NCI-H1436 treated with DMSO at 0.1 percent for 48 hours (cell line): ENCODE measurements at places on chromosomes 16 and 17.

- no peak for DNase-seq
Measured at GRCh38 chr16:88661468-88661867, 1.4 kb downstream of the MVD start.

DNA sequence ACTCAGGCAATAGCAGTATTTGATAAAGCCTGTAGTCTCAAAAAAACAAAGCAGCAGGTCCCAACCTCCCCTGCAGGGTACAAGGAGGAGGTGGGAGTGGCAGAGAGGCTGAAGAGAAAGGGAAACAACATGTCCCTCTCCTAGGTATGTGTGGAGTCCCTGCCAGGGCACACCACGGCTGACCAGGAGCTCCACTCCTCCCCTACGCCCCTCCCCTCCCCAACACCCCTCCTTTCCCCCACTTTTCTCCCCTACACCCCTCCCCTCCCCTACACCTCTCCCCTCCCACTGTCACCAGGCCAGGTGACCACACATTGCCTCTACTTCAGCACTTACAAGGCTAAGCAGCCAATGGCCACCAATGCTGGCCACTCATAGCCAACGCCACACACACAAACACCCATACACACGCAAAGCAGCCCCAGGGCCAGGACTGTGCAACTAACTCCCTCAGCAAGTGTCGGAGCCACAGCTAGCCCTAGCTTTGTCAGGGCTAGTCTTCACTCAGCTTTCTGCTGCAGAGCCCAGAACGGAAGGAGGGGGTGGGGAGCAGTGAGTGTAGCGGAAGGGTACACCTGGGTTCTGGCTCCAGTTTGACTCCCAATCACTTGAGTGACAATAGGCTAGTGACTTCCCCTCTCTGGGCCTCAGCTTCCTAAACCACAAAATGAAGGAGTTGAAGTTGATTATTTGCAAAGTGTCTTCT is 8.2 kb downstream of the CAVIN1 start:
- no peak for DNase-seq

- DNase-seq, result no peak
Measured at GRCh38 chr17:20264996-20265395, 202.3 kb downstream of the LGALS9B start.

DNA sequence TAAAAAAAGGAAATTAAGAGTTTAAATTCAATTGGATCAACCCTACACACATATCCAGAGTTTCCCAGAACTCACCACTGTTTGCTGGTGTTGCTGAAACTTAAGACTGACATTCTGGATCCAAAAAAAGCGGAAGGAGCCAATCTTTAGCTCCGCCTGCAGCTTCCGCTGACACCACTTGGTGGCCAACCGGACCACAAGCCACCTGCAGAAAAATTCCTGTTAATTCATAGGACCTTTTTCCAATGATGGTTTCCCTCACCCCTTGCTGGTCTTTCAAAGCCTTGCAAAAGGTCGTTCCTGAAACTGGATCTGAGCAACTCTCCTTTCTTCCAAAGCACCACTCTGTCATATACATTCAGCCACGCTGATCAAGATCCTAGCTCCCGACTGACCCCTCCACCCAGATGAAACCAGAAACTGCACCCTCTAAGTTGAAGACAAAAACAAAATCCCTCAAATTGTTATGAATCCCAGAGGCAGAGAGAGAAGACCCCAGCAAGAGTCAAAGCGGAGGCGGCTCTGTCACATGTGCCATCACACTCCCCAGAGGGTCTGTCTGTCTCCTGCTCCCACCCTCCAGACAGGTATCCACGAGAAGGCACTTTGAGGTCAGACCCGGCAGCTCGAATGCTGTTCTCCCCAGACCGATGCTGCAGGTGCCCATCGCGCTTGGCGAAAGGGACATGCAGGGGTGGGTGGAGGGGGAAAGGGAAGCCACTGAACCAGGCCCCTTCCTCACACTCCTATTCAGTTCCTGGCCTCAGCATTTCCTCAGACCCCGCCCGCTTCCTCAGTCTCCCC is 773 bp downstream of the BLTP2 start:
- peak; percentile 12 for DNase-seq

- DNase-seq, result no peak
Measured at GRCh38 chr17:611202-611601, 103.4 kb downstream of the VPS53 start.

- peak; percentile 76 for DNase-seq
Measured at GRCh38 chr16:30609926-30610839, at the start of gene ZNF689. Gene ZNF689, minus strand, starts transcription at chr16:30610389. Its CDS starts 348 bp downstream, at chr16:30610041.

GRCh38 chr16:57670196-57670595 is 2.1 kb downstream of the ADGRG3 start:
- DNase-seq, result no peak

GRCh38 chr17:70375406-70375805 is 206.1 kb downstream of the KCNJ2 start:
- no peak for DNase-seq

DNA sequence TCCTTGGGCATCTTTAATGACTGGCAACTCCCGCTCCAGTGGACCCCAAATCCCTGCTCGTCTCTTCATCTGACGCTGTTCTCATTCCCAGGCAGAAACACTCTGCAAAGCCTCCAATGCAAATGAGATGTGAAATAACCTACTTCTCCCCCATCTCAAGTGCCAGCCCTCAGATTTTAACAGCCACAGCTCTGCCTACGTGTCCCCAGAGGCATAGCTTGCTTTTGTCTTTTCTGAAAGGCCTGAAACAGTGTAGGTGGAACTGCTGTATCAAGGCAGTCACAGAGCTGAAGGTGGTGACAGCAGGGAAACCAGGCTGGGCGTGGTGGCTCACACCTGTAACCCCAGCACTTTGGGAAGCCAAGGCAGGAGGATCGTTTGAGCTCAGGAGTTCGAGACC is 14.7 kb downstream of the RPH3AL start:
- DNase-seq, result peak; percentile 96

- DNase-seq, result no peak
Measured at GRCh38 chr16:63187638-63188037, 1151.4 kb upstream of the CDH8 start.

- peak; percentile 61 for DNase-seq
Measured at GRCh38 chr17:16328997-16329396, 24.3 kb downstream of the CENPV start.

DNA sequence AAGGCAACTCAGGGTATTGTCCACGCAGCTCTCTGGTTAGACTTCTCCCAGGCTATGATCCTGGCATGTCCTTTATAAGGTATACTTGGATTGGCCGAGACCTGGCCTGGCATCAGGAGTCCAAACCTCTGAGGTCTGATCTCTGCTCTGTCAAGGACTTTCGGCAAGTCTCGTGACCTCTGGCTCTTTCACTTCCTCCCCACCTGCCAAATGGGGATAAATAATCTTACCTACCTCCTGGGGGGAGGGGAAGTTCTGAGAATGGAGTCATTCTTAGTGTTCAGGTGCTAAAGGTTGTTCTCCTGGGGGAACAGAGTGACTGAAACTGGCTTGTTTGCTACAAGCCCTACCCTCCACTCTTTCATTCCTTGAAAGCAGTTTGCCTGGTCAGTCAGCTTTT is 7.6 kb downstream of the ATXN1L start:
- DNase-seq, result no peak

- DNase-seq, result no peak
Measured at GRCh38 chr16:12871784-12872183, 29.6 kb upstream of the SHISA9 start.

DNA sequence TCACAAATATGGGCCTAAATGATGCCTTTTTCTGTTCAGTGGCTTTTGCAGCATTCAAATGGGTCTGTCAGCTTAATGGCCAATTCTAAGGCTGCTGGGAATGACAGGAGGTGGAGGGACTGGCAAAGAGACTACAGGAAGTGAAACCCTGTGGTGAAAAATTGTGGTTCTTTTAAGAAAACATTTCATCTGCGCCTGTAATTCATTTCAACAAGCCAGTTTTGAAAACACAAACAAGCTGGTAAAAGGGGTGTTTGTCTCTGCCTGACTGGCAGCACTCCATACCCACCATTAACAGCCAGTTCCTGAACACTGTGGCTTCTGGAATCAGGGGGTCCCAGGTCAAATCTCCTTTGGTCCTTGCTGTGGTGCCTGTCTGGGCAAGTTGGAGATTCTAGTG is 3.6 kb upstream of the KDM8 start:
- no peak for DNase-seq

- no peak for DNase-seq
Measured at GRCh38 chr16:12881740-12882139, 19.7 kb upstream of the SHISA9 start.

DNA sequence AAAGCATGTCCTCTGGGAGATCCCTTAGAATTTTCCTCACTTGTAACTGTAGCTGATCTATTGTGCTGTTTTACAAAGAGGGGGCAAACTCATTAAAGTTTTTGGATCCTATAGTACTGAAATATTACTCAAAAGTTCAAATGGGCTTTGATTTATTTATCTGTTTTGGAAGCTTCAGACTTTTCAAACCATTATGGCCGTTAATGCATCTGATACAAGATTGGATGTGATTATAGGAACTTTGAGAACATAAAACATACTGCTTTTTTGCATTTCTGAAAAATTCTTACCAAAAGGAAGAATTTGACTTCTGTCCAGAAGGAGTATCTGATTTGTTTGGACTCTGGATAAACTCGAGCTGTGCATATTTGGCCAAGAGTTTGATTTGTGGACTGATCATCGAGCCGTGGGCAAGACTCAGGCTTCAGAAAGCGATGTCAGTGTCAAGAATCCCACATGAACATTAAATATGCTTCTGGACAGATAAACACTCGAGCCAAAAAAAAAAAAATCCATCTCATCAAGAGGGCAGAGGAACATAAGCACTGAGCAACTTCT is 8.2 kb upstream of the MARCHF10 start:
- DNase-seq, result no peak

GRCh38 chr17:7903154-7904103 is 12.7 kb downstream of the RNF227 start:
- DNase-seq, result no peak

DNA sequence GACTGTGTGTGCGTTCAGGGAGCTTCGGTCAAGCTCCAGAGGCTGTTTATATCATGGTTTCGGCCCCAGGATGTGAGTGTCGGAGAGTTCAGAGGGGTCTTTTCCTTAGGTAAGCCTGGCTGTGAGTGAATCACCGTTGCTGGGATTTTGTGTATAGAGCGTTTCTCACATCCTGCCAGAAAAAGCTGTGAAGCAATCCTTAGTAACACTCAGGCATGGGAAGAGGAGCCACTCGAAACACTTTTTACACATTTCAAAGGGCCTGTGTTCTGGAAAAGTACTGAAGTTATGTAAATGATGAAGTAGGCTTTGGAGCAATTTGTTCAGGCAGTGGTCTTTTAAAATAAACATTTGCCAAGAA is 662 bp downstream of the PGS1 start:
- no peak for DNase-seq

DNA sequence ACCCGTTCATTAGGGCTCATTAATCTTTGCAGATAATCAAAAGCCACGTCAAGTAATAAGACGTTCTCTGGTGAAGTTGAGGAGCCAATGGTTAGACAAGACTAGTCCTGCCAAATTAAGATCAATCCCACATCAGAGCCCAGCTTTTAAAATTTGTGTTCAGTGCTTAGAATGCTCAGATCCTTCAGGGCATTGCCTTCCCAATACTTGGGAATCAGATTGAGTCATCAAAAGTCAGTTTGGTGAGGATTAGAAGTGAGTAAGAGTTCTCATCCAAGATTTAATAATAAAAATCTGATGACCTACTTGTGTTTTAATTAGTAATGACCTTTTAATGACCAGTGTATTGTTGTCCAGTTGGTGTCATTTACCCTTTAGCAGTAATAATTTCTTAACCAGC is 19.8 kb downstream of the MAP2K4 start:
- DNase-seq, result no peak

- DNase-seq, result no peak
Measured at GRCh38 chr17:80608326-80608725, 63.7 kb downstream of the RPTOR start.

GRCh38 chr17:81396278-81396721 is 1.0 kb downstream of the BAHCC1 start:
- no peak for DNase-seq

DNA sequence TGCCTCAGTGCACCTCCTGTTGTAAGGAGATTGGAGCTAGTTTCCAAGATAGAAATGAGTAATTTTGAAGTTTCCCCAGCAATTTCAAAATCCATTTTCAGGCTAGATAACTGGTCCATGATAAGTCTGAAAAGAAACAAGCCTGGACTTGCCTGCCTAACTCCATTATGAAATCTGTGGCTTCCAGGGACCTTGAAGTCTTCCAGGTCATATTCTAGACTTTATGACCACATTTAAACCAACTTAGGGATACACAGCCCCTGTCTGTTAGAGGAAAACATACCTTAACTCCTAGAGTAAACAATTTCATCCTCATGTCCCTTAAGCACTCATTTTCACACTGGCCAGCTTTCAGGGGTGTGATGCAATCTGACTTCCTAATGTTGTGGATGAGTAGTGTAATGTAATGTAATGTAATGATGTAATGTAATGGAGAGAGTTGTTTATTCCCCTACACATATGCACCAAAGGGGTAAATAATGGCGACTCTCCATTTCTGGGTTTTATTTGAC is 96.7 kb upstream of the FAM20A start:
- no peak for DNase-seq

DNA sequence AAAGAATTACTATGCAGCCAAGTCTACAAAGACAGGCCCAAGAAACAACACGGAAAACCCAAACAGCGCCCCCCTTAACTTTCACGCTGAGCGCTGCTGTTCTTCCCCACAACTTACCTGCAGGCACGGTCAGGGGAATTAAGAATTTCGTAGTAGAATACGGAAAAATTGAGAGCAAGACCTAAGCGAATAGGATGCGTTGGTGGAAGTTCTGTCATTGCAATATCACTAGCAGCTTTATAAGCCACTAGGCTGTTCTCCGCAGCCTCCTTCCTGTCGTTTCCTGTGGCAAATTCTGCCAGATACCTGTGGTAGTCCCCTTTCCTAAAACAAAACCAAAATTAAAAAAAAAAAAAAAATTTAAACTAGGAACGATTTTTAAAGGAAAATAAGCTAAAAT is 39.0 kb downstream of the YWHAE start:
- DNase-seq, result no peak

DNA sequence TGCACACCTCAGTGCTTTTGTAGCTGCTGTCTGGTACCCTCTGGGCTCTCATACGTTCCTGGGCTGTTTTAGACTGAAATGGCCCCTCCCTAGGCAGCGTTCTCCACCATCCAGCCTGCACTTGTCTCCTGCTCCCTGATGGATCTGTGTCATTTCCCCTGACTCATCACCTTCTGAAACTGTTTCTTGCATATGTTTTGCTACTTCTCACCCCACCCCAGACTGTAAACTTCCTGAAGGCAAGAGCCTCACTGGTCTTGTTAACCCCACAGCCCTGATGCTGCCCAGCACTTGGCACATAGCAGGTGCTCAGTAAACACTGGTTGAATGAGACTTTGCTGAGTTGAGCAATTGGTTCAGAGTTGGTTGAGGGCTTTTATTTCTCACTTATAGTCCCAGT is 78.7 kb downstream of the CRISPLD2 start:
- DNase-seq, result no peak

GRCh38 chr17:61335845-61336655 is 63.6 kb upstream of the TBX2 start:
- peak; percentile 54 for DNase-seq

- DNase-seq, result no peak
Measured at GRCh38 chr16:80971819-80972218, 34.9 kb downstream of the CMC2 start.
